Central memory CD4-positive, alpha-beta T cell (primary cell): ENCODE measurements at places on chromosomes 7 and 10.

DNA sequence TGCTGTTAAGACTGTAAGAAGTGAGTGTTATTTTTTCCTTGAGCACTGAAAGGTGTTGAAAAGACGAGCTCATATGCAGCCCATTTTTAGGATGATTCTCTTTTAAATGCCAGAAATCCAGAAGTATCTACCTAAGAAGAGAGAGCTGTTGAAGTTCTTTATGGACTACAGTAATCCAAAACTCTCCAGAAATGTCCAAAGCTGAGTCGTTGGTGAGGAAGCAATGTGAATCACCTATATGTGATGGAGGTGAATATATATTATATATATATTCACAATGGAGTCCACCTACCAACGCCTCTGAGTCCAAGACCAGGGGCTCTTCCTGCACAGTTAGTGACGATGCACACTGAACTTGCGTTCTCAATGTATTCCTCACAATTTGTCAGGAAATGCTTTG, 252.7 kb upstream of the PITRM1 start:
- DNase-seq = no peak

DNA sequence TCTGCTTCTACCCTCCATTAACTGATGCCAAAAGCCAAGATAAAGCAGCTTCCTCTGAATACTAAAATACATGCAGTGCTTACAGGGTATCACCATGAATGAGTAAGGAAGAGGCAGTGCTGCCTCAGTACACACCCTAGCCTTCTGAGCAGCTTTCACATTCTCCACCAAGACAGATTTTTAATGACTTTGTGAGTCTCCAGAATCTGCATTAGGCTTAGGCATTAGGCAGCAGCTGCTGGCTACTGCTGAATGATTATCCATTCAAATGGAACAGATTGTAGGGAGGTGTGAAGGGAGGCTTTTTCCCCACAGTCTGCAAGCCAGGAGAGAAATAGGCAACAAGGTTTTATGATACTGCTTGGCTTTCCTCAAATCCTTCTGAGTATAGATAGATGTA, 1226.7 kb upstream of the LRRN3 start:
- DNase-seq = no peak

DNA sequence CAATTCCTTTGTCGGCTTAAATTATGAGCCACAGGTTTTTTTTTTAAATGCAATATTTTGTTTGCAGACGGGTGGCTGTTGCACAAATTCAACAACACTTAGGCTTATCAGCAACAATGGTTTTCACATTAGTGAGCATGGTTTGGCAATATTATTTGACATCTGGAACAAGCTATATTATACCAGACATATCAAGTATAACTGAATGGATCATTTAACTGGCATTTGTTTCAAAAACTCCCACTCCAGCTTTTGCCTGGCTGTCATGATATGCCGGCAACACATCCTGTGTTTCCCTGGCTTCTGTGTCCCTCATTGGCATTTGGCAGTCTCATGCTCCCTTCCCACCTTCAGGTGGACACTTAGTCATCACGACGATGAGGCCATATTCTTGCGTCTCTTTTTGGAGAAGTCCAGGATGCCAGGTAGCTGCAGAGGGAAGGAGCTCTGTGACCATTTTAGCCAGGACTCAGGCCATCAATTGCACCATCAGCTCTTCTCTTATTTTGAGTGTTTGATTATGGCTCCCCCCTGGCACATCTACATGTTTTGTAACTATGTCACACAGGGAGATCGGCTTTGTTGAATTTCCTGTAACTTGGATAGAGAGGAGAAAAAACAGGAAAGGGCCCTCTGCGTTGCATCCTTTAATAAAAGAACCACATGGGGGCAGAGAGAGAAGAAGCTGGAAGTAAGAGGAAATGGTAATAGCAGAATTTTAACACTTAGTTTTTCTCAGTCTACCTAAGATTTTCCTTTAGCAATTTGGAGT, 413.9 kb downstream of the LRMDA start:
- DNase-seq = no peak

GRCh38 chr10:23436983-23437382, 1.9 kb upstream of the OTUD1 start:
- no peak for DNase-seq

DNA sequence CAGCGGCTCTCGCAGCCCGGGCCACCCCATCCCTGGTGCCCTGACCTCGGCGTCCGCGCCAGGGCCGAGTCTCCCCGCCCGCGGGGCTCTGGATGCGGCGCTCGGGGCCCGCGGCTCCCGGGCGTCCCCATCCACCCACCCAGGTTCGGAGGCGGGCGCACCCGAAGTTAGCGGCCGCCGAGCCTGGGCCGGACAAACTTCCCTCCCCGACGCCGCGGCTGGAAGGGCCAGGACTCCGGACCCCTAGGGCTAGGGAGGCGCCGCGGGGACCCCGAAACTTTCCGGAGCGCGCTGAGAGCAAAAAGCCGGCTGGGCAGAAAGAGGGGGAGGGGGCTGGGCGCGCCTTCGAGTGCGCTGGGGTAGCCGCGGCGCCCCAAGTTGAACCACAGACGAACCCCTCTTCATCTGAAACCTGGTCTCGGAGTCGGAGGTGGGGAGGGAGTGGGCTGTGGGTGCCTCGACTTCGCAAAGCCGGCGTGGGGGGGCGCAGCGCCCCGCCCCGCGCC, 3.7 kb upstream of the ELFN1 start:
- DNase-seq = no peak

DNA sequence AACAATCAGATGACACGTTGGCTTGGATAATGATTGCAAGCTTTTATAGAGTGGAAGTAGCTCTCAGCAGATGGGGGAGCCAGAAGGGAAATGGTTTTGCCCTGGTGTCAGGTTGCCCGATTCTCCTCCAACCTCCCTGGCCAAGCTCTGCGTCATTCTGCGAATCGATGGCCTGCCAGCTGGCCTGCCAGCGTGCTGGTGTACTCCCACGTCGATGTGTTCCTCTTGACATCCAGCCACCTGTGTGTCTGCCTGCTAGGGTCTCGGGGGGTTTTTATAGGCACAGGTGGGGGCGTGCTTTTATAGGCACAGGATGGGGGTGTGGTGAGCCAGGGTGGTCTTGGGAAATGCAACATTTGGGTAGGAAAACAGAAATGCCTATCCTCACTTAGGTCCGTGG, 4.6 kb downstream of the NET1 start:
- no peak for DNase-seq

GRCh38 chr7:139721821-139722220, 56.0 kb downstream of the HIPK2 start:
- DNase-seq = no peak

GRCh38 chr10:62696798-62697197, 107.7 kb upstream of the ADO start:
- DNase-seq = peak; percentile 22

- no peak for DNase-seq
These were observed 244.8 kb upstream of the MINDY3 start for GRCh38 chr10:16105082-16105481.

GRCh38 chr10:127125331-127125730, 71.1 kb downstream of the INSYN2A start:
- no peak for DNase-seq

- no peak for DNase-seq
These were observed 106.0 kb downstream of the GRID1 start for GRCh38 chr10:86260564-86260963.

GRCh38 chr7:93921186-93921585, 349 bp upstream of the GNG11 start:
- DNase-seq = no peak

DNA sequence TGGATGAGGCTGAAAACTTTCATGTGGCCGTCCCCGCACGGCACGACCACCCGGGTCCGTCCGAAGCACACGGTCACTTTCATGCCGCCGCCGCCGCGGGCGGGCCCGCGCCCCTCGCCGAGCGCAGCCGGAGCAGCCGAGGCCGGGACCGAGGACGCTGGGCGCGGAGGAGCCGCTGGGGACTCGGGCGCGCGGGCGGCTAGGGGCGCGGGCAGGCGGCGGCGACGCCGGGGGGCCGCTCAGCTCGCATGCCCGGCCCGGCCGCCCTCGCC, 247 bp downstream of the PARD3 start:
- DNase-seq = no peak

GRCh38 chr7:55508221-55509011, 63.9 kb downstream of the VOPP1 start:
- DNase-seq = no peak

GRCh38 chr10:114024876-114025610, 18.6 kb upstream of the ADRB1 start:
- no peak for DNase-seq

GRCh38 chr7:102849079-102849478, 63.7 kb upstream of the LRRC17 start:
- DNase-seq = no peak

DNA sequence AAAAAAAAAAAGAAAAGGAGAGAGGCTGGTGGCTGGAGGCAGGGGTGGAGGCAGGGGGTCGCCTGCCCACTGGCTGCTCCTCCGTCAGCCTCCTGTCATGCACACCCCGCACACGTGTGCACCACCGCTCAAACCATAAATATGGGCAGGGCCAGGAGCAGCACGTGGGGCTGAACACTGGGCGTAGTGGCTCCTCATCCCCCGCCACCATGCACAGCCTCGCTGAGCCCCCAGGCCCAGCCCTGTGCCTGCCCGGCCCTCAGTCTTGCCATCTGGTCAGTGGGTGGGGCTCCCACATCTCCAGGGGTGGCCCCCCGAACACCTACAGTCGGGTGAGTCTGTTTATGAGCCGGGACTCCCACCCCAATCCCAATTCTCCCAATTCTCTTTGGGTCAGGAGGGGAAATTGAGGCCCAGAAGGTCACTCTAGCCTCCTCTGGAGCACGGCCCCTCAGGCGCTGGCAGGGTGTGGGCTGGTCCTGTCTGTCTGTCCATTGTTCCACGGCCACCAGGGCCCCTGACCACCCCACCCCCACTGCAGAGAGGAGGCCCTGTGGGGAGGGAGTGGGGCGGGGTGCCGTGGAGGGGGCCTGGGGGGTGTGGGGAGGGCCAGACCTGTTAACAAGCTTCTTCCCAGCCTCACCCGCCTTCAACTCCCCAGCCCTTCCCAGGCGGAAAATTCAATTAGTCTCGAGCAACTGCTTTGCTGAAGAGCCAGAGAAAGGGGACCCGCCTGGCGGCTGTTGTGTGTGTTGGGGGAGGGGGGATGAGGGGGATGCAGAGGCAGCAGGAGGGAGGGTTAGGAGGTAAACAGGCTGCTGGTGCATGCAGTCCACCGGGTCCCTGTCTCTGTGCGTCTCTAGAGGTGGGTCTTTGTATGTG, 19.5 kb upstream of the GRIFIN start:
- DNase-seq = no peak

DNA sequence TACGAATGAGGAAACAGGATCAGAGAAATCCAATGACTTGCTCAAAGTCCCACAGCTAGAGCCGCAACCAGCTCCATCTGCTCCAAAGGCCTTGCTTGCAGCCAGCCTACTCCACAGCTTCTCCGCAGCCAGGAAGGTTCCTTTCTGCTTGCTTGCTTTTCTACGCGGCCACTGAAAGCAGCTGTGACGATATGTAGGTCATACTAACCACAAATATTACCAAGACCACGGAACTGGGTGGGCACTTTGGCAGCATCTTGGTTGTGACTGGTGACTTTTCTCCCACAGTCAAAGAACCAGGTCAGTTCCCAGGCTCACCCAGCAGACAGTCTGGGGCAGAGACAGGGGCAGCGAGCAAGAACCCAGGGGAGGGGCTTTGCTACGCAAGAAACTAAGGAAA, 86.4 kb downstream of the FAM53B start:
- peak; percentile 77 for DNase-seq

GRCh38 chr7:157224627-157225026, 85.9 kb downstream of the UBE3C start:
- no peak for DNase-seq

- DNase-seq = no peak
These were observed 140.1 kb downstream of the DIP2C start for GRCh38 chr10:549391-549790.

DNA sequence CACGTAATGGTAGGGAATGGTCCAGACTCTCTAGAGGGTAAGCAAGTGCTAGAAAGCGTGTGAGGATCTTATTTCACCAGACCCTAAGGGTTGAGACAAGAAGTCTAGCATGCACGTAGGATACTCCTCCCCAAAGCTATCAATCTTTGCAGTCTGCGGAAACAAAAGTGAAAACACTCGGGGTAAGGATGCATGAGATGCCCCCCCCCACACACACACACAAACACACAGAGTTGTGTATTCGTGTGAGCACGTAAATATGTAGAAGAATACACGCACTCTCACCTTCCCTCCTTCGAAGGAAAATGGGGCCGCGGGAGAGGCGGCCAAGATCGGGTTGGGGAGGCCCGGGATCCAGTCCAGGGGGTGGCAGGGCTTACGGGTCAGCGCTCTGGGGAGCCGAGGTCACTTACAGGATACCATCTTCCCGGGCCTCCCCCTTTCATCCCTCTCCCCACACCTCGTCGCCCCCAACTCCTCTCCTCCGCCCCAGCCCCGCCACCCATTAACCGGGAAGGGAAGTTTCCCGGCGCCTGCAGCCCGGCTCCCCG, 455 bp downstream of the CUL2 start:
- peak; percentile 7 for DNase-seq

DNA sequence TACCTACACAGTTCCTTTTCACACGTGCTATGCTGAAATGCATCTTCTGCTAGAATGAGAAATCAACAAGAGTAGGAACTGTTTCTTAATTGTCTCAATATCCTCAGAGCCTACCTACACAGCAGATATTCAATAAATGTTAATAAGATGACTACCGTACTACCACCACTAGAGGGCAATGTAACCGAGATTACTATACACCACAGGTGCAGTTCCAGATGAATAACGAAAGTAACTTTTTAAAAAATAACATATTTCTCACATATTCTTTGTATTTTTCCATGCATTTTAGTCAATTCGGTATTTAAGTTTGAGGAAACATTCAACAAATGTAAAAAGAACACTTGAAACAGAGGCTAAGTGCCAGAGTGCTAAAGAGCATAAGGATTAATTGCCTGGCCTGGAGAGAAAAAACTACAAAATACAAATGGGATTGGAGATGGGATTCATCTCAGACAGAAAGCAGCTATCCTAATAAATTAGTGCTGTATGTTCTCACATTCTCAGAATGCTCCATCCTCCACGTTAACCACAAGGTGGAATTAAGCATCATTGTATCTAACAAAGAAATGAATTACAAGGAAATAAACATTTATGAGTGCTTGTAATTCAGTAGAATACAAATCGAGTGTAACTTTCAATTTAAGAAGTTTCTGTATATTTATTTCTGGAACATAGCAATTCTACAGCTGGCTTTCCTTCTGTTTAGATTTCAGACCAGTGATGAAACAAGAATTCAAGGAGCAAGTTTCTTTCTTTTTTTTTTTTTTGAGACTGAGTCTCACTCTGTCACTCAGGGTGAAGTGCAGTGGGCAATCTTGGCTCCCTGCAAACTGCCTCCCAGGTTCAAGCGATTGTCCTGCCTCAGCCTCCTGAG, 20.3 kb upstream of the HECTD2 start:
- peak; percentile 65 for DNase-seq

DNA sequence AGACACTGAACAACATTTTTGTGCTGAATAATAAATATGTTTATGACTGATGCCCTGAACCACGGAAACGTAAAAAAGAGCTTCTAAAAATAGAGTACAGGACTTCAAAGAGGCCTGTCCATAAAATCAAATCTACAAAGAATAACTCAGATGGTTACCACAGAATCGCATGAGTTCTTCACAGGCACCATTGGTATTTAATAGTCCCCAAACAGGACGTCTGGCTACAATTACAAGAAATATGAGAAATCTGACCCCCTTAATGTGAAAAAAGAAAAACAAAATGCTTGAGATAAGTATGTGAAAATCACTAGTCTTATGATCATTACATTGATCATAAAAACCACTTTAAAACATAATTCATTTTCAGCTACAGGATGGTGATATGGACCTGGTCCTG, 20.8 kb downstream of the CYTH3 start:
- DNase-seq = no peak
